Aorta (tissue), 5 donors: ENCODE measurements at places on chromosomes 4 and X. TPM values are rescaled to one million over a fixed set of nuclear protein-coding genes. Genes with fewer than 3 reads are reported as not detected.

Gene CDK16
- polyA plus RNA-seq: 14.0 TPM

DNA sequence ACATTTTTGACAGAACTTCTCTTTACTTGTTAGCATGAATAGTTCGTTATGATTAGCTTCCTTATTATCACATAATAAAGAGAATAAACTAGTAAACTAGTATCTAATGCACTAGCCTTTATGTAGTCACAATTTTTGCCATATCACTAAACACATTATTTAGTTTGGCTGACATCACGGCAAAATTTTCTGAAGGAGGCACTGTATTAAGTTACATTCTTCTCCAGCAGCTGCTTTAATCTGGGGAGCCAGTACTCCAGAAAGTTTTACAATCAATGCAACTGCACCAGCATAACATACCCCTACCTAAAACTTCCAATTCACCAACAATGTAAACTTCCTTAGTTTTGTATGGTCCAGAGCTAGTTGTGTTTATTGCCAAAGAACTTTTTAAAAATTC, 87.8 kb downstream of the FIP1L1 start:
- DNase-seq: no peak

GRCh38 chr4:151717909-151718628, 42.7 kb downstream of the GATB start:
- DNase-seq: no peak

DNA sequence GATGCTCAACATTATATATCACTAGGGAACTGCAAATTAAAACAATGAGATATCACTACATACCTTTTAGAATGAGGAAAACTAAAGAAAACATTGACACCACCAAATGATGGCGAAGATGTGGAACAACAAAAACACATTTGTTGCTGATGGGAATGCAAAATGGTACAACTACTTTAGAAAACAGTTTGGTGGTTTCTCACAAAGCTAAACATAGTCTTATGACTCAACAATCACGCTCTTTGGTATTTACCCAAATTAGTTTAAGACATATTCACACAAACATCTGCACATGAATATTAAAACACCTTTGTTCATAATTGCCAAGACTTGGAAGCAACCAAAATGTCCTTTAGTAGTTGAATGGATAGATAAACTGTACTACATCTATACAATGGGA, 53.2 kb downstream of the USO1 start:
- no peak for DNase-seq

DNA sequence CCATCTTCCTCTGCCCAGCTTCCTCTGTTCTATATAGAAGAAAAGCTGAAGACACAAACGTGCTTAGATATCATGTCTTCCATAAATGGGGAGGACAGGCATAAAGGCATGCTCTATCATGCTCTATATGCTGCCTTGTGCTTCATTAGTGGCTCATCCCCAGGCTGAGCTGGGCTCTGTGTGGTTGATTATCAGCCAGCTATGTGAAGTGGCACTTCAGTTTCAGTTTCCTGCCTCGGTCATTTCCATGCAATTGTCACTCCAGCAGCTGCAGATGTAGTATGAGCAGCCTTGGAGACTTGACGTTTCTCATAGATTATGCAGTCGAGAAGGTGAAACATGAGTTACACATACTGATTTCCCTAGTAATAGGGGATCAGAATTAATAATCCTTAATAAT, 106.2 kb downstream of the SYTL5 start:
- no peak for DNase-seq

DNA sequence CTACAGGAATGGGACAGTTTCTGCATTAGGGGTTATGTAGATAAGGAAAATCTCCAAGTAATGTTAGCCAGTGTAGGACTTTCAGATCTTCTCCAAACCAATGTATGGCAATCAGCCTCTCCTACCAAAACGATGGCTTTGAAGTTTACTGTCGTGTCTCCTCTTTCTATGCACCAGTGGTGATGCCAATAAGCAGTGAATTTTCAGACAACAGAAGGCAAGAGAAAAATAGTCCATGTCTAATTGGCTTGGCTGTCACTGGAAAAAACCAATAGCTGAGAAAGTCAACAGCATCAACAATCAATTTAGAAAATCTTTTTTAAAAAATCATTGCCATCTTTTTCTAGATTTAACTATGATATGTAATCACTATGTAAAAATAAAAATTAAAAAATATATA, 35.0 kb downstream of the LIMCH1 start:
- DNase-seq: no peak

DNA sequence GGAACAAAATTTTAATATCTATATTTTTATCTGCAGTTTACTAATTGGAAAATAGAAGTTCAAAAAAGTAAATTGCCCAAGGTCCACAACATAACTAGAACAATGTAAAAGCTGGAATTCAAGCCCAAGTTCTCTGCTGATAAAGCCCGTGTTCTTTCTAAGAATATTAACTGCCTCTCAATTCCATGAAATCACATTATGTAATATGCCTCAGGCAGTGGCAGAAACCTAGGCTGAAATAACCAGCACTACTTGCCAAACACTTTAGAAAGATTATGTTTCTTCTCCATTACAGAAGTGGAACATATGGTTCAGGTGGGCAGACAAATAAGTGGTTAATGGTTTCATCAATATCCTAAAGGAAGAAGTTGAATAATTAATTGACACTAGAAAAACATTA, 56.7 kb upstream of the ADGRL3 start:
- DNase-seq: no peak

GRCh38 chr4:58566260-58566659, 1456.1 kb upstream of the IGFBP7 start:
- DNase-seq: no peak

GRCh38 chr4:67288964-67289363, 256.3 kb downstream of the CENPC start:
- no peak for DNase-seq

- no peak for DNase-seq
Observed at GRCh38 chrX:148069759-148070503, 88.8 kb downstream of the FMR1NB start.
